ENCODE measurements at places on chromosomes 3 and 15. TPM values are rescaled to one million over a fixed set of nuclear protein-coding genes. Genes with fewer than 3 reads are reported as not detected.

The SLC6A6 gene
- 92.1 TPM for total RNA-seq

DNA sequence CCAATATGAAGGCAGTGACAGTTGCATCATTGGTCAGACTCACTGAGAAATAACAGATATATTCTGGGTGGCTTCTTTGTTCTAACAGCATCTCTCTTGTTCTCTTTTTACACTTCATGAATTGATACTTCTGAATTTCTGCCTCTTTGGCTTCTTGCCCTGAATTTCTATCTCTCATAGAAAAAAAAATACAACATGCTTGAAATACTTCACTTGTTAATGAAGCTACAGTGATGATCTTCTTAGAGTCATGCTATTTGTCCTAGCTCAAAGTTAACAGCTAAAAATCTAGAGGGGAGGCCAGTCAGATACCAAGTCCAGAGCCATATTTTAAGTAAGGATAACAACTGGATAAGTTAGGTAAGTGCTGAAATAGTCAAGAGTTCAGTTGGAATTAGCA lies 597.2 kb upstream of the AGTR1 start:
- no peak for DNase-seq

- DNase-seq: no peak
These were observed 392.1 kb downstream of the TUSC7 start for GRCh38 chr3:117101697-117102096.

GRCh38 chr15:93803421-93804152 lies 427.8 kb upstream of the MCTP2 start:
- DNase-seq: no peak

DNA sequence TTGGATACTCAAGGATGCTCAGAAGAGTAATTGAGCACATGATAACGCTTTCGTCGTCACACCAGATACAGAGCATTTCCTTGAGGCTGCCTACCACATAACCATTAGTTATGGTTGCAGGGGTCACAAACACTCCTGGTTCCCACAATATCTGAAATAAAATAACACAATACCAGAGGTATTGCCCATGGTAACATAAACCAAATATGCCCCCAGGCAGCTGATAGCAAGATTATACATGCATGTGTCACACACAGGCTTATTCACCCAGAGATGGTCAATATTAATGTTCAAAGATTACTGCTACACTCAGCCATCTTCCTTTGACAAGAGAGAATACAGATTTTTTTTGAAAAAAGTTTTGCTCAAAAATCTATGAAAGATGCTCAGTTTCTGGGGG lies 7.3 kb downstream of the RPL39L start:
- DNase-seq: no peak

The ACSBG1 gene
- 7.3 TPM for total RNA-seq

DNA sequence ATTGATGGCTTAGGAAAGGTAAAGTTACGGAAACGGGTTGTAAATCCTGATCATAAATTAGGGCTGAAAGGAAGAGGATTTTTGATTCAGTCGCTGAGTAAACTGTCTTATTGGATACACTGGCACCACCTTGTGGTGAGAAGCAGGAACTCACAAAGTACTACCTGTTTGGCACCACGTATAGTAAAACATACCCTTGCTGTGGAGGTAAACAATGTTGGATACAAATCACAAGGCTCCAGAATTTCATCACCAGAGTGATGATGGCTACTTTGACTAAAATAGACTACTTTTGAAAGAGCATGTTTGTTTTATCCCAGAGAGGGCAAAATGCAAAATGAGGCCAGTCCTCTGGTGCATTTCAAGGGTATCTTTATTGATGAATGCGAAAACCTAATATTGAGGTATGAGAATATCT lies 216.9 kb downstream of the IGSF11 start:
- peak; percentile 25 for DNase-seq

- DNase-seq: no peak
These were observed 31.4 kb upstream of the MGLL start for GRCh38 chr3:127853681-127854080.

DNA sequence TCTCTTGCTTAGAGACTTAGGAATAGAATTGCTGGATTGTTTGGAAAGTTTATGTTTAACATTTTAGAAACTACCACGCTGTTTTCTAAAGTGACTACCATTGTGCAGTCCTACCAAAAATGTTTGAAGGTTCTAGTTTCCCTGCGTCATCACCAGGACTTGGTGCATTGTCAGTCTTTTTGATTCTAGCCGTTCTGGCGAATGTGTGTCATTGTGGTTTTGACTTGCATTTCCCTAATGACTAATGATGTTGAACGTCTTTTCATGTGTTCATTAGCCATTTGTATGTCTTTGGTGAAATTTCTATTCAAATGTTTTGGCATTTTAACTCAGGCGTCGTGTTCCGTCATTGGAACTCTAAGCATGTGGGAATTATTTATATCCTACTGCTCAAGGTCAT lies 58.0 kb downstream of the CHD2 start:
- DNase-seq: no peak

DNA sequence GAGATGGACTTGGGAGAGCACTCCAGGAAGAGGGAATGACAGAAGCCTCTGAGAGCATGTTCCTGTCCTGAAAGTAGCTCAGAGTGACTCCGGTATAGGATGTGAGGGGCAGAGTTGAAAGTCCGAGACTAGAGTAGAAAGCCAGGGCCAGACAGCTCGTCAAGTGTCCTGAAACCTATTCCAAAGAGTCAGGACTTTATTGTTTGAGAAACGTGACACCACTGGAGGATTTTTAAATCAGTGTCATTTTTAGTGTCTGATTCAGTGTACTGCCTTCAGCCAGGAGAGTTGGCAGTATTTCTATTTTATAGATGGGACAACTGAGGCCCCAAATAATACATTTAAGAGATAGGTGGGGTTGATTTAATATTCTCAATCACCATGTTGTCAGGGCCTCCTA lies 1.6 kb upstream of the RBMS3 start:
- DNase-seq: no peak

DNA sequence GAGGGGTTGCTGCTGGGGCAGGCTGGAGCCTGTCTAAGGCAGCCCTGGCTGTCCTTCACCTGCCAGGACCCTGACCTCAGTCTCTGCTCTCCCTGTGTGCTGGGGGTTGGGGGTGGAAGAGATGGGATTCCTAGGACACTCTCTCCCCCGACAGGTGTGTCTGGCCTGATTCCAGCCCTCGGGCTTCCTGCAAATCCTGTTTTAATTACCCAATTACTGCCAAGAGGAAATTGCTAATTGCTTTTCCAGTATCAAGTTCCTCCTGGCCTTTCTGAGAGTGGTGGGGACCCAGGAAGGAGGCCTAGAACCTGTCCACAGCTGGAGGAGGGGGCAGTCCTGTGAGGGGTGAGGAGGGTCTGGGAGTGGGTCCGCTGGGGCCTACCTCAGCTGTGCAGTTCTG lies 15.8 kb downstream of the PLXNA1 start:
- no peak for DNase-seq

DNA sequence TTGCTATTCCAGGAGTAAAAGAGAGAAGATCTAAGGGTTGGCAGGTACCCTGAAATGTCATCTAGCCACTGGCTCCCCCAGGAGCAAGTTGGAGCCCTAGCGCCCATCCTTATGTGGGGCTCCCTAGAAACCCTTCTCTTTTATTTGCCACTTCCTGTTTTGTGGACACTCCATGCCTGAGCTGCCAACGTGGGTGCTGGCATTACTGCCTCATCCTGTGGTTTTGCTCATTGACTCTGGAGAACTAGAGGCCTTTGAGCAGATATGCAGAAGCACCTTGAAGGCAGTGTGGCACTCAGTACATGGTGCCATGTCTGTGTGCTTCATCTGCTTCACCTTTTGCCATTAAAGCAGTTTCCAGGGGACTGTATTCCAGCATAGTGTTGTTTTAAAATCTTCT lies 8.1 kb downstream of the EDEM1 start:
- DNase-seq: no peak

The CCDC66 gene
- total RNA-seq: 77.5 TPM

- DNase-seq: no peak
These were observed 13.5 kb downstream of the TBC1D2B start for GRCh38 chr15:78063970-78064385.

The GOLGA8O gene
- total RNA-seq: 2.7 TPM

The LRRC34 gene
- total RNA-seq: 12.9 TPM

The TNIK gene
- 23.2 TPM for total RNA-seq

The FGF7 gene
- total RNA-seq: 8.7 TPM

GRCh38 chr3:164155400-164155799 lies 922.9 kb downstream of the SI start:
- DNase-seq: no peak

DNA sequence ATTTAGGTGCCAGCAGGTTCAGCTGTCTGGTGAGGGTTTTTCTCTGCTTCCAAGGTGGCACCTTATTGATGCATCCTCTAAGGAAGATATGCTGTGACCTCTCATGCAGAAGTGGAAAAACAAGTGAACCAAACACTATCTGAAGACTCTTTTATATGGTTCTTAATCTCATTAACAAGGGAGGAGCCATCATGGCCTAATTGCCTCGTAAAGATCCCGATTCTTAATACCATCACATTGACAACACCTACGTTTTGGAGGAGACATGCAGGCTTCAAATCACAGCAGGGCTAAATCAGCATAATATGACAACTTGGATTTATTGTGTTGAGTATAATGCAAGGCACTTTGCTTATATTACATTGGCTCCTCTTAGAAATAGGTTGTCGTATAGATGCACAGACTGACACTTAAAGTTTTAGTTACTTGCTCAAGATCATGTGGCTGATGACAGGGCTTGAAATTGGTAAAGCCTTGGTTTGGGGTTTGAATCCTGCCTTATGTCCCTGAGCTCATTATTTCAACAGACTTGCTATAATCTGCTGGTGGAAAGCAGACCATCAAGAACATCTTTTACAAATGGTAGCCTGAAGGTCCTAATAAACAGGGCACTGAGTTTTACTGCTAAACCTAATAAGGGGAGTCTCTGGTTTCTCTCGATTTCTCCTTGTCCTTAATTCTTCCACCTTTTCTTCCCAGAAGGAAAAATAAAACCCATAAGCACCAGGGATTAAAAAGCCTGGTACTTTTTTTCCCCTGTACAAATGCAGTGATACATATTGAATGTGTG lies 88.2 kb downstream of the PTPRG start:
- no peak for DNase-seq

DNA sequence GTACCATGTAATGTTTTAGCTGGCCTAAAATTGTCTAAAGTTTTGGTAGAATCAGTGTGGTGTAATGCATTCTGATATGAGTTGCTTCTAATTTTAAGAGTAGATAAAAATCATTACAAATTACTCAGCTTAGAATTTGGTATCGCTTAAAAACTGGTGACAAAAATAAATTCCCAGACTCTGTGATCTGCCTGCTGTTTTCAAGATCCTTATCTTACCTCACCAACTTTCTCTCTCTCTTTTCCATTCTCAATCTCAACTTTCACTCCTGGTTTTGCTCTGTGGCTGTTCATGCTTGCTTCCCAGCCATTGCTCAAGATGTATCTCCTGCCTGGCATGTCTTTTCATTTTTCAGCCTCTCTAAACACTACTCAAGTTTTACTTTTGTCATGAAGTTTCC lies 45.7 kb downstream of the TCF12 start:
- DNase-seq: no peak

DNA sequence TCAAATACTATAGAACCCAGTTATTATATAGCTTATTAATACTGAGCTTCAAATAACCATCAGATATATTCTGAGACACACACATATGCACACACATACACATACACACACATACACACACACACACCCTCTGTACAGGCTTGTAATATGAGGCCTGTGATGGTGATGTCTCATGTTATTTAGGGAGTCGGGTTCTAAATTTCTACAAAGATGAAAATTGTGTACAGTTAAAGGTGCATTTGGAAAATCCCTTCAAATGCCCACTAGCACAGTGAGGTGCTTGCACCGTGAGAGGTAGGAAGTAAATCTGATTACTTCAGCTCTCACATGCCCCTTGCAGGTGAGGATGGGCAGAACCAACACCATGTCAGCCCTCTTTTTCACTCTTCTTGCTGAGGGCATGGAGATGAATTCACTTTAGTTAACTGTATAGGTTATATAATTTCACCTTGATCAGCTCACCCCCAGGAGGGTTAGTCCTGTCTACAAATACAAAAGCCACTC lies 294.5 kb upstream of the PROK2 start:
- no peak for DNase-seq

DNA sequence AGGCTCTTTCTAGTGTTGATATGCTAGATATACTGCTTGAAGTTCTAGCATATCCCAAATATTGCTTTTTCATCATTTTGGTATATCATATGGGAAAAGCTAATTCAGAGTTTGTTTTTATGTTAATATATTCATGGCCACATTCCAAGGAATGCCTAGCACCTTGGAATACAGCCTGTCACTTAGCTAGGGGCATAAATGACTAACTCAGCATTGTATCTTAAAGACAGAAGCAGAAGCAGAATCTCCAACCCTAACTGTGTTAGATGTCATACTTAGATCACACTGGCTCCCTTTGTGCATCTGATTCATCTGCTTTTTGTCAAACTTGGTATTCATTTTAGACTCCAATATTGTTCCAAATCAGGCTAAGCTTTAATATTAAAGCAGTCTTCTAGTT lies 130.8 kb upstream of the TSPAN3 start:
- no peak for DNase-seq

DNA sequence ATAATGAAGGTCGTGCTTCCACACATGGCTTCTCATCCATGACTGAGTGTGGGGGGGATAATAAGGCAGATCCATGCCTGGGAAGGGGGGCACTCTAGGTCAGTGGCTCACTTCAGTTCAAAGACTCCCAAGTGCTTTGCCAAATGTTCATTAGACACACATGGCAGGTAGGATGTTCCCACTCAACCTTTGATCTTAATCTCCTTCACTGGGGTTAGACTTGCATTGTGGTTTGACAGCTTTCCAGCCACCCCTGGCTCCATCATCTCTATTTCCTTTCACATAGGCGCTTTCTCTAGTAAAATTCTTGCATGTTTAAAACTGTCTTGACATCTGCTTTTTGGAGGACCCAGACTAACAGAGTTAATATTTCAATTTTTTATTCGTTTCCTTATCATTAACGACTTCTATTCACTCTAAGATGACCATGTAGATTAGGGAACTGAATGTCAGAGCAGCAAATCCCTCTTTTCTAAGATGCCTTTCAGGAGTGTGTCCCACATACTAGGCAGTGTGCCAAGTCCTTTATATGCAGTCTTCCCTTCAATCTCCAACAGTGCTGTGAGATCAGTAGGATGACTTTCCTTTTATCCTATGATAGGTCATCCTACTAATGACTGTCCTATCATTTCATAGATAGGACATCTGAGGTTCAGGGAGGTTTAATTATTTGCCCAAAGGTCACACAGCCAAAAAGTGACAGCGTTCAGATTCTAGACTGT lies 57.9 kb downstream of the BTD start:
- no peak for DNase-seq

- DNase-seq: no peak
These were observed 496.7 kb downstream of the SHQ1 start for GRCh38 chr3:72351536-72351935.

DNA sequence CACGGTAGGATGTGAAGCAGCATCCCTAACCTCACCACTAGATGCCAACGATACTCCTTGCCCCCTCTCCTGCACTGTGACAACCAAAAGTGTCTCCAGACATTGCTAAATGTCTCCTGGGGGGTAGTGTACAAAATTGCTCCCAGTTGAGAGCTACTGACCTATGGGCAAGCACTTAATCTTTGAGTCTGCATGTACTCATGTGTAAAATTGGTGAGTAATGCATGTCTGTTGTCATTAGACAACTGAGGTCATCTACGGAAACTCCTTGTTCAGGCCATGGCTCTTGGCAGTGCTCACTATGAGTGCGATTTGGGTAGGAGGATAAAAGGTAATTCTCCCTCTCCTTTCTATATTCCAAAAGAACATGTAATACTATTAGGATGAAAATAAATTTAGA lies 29.2 kb downstream of the PDHB start:
- no peak for DNase-seq

Measured in upper lobe of left lung (tissue), 6 donors.